Retina (tissue), 1 donor: ENCODE measurements at places on chromosomes 2 and 18.
A peak's percentile ranks its signal among the peaks of the same experiment; 100 is the strongest.

GRCh38 chr2:23824777-23825212 is 102.1 kb downstream of the ATAD2B start:
- peak; percentile 71 for DNase-seq

DNA sequence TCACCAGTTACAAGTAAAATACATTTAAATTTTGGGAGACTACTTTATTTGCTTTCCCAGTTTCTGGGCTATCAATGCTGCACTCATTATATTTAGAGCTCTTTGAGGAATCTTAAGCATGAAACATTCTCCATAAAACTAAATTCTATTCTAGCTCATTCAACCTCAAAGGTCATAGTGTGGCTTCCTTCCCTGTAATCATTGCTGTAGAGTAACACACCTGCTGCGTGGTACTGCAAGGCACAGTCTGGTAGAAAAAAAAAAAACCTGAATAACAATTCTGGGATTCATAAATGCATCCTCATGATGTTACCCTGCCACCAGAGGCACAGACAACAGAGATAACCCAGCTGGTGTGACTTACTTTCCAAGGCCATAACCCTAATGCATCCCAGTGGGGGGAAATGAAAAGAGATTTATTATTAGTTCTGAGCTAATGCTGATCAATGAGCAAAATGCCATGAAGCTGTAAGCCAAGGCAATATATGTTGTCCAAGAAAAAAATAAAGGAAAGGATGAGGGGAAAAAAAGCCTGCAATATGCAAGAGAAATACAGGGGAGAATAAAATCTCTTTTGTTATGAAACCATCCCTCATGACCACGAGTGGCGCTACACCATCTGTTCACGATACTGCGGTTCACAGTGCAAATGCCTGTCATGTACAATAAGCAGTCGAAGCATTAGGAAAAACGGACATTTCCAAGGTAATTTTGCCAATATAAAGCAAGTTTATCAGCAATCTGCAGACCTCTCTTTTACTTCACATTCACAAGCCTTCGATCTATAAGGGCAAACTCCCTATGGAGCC is 1481.6 kb upstream of the PIK3C3 start:
- DNase-seq, result no peak

DNA sequence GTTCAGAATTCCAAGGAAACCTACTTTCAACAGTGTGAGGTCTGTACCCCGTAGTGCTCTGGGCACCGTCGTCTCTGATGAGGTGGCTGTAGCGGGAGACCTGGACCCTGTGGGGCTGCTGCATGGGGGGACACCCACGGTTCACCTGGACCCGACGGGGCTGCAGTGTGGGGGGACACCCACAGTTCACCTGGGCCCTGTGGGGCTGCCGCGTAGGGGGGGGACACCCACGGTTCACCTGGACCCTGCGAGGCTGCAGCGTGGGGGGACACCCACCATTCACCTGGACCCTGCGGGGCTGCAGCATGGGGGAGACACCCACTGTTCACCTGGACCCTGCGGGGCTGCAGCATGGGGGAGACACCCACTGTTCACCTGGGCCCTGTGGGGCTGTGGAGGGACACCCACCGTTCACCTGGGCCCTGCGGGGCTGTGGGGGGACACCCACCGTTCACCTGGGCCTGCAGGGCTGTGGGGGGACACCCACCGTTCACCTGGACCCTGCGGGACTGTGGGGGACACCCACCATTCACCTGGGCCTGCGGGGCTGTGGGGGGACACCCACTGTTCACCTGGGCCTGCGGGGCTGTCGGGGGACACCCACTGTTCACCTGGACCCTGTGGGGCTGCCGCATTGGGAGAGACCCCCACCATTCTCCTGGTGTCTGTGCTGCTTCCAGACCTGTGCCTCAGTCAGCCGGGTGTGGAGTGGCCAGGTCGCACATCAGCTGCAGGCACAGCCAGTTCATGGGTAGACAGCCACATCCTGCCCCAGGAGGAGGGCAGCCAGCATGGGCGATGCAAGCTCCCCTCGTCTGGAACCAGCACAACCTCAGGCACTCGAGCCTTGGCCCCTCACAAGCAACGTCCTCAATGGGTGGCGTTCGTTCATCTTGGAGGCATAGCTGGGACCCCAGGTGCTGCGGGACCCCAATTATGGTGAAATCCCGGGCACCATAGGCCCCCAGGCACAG is 114.5 kb downstream of the TMEM18 start:
- DNase-seq, result no peak

- DNase-seq, result no peak
Measured at GRCh38 chr18:5738526-5738925, 156.8 kb downstream of the TMEM200C start.
